ENCODE measurements at places on chromosomes 1 and 21. TPM values are rescaled to one million over a fixed set of nuclear protein-coding genes. Genes with fewer than 3 reads are reported as not detected.

The AKT3 gene
- polyA plus RNA-seq: 53.8 TPM

DNA sequence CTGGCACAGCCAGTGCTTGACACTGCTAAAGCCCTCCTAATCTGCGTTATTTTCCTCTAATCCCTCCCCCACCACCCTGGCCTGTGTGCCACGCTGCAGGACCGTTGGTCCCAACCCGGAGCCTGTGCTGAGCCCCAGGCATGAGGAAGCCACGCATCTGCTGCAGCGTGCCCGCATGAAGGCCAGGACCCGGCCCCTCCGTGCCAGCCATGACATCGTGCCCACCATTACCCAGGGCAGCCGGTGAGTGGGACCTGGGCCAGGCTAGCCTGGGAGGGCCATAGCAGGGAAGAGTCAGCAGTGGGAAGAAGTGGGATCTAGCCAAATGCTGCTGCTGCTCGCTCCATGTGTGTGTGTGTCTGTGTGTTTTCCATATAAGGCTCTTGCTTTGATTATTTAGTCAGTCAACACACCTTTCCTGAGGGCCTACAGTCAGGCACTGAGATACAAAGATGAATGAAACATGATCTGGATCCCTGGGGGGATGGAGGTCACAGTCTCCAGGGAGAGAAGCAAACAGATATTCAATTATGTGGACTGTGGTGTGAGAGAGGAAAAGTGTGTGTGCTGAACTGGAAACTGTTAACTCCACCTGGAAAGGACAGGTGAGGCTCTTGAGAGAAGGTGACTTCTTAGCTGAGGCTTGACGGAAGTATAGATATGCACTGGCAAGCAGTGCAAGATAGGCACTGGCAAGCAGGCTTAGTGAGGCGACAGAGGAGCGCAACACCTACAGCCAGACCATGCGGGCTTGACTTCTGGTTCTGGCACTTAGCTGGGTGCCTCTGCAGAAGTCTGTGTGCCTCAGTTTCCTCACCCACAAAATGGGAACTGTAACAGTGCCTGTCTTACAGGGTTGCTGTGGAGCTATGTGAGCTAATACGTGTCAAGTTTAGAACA lies 15.9 kb downstream of the KIAA1614 start:
- DNase-seq: no peak

DNA sequence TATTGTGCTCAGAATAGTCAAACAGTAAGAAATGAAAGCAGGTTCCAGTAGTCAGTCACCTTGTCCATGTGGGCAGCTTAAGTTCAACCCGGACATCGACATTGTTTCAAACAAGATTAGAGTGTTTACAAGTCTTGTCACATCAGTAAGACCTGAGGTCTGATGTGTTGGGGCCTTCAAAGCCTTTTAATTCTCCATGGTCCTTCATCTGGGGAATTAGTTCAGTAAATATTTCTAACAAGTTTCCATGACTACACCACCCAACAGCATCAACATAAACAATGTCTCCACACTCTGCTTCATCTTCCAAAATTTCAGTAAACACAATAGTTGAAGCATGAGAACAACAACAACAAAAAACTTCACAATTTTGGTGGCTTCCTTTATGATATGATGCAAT lies 15.1 kb upstream of the ADORA1 start:
- DNase-seq: no peak

DNA sequence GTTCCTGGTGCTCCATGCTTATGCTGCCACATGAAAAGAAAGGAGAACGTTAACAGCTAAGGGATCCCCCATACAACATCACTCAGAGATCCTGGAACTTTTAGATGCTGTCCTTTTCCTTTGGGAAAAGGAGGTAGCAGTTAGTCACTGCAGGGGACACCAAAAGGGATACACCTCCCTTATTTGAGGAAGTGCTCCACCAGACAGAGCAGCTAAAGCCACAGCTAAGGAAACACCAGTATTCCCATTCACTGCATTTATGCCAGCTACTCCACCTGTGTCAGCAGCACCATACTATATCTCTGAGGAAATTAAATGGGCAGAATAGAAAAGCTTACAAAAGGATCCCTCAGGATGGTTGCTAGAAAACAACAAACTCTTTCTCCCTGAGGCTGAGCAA lies 26.0 kb upstream of the SLC6A9 start:
- DNase-seq: no peak

All from spinal cord (tissue), 10 donors.